Foreskin keratinocyte (primary cell): ENCODE measurements at places on chromosomes 1 and 21.

GRCh38 chr1:231338270-231339128 is at the start of gene SPRTN:
SPRTN (plus strand) TSS chr1:231338293; CDS start chr1:231338384, 91 bp downstream.
- DNase-seq: no peak

DNA sequence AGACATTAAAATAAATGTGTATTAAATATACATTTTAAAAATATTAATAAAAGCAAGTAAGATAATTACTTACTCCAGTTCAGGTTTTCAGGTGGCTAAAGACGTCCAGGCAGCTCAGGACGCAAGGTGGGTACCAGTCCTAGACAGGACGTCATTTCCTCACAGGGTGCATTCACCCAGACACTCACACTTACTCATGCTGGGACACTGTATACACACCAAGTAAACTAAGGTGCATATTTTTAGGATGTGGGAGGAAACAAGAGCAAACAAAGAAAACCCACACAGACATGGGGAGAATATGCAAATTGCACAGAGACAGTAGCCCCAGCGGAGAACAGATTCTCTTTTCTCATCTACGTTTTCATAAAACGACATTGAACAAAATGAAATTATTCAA is 457.9 kb downstream of the BRINP3 start:
- no peak for DNase-seq

DNA sequence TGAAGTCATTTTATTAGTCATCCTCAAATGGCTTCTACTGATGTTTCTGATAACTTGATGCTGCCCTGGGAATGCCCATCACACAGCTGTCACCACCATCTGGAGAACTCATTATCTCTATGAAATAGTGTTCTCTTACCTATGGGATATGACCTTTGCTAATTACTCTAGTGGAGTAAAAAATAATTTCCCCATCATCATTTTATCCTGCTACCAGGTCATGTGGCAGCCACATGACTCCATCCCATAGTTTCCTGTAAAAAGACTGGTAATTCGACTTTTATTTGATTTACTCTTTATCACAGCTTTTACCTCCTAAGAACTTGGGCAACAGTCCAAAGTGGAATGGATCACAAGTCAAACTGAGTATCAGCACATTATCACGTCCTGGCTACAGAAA is 76.1 kb upstream of the USP25 start:
- DNase-seq: no peak

- no peak for DNase-seq
Observed at GRCh38 chr1:43466403-43466802, 12.7 kb upstream of the HYI start.

DNA sequence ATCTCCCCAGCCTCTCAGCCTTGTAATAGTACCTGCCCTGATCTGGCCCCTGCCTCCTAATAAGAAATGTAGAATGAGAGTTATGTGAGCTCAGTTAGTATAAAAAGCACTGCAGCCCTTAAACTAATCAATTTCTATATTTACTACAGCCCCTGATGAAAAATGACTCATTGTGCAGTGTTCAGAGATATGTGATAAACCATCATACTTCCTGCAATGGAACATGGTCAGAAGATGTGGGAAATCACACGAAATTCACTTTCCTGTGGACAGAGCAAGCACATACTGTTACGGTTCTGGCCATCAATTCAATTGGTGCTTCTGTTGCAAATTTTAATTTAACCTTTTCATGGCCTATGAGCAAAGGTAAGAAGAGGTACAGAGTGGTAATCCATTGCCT is 176.8 kb upstream of the PDE4B start:
- DNase-seq: no peak

DNA sequence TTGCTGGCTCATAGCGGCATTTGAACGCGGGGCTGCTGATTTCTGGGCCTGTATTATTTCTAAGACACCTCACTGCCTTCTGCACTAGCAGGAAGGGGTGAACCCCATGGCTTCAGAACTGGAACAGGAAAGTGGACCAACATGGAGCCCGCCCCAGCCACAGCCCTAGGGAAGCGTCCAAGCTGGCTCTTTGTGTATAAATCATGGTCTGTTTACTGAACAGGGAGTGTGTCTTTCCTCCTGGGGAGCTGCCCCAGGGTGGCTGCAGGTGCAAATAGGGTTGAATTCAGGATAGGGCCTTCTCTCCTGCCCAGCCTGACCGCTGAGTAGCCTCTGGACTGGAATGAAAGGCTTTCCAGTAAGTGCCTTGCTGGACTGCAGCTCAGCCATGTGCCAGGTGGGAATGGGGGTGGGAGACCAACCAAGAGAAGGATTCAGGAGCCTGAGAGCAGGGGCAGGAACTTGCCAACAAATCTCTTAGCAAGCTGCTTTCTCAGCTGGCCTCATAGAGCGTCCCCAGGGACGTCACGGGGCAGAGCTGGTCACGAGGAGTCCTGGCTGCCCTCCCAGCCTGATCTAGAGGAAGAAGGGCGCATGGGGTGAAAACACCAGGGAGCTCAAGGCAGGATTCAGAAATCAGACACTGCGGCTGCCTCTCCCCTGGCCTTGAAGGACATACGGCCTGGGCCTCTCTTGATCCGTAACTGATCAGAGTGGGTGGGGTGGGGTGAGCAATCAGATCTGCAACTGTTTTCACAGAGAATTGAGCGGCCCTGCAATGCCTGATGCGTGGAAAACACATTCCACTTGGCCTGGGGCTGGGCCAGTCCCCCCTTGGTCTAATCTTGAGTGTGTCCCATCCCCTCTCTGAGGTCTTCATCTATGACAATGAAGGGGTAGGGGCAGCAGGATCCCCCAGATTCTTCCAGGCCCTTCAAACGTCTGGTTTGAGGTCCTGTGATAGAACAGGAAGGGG is 56.5 kb upstream of the SELENON start:
- no peak for DNase-seq

GRCh38 chr1:167631936-167632614 is 2.0 kb downstream of the RCSD1 start:
- no peak for DNase-seq

DNA sequence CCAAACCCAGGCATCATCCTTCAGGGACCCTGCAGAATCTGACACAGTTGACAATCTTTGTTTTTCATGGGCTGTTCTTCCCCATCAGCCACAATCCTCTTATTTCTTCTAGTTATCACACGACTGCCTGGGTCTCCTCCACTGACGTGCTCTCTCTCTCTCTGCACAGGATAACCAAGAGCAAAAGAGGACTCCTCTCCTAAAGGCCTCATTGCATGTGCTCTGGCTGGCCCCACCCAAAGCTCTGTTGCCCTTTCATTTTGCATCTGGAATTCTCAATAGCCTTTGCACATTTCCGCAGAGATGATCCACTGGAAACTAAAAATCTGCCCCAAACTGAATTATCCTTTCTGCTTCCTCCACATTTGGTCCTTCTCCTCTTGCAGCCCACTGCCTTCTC is 58.5 kb downstream of the KANK4 start:
- DNase-seq: no peak

GRCh38 chr1:21242846-21243245 is 47.4 kb downstream of the ECE1 start:
- no peak for DNase-seq

- no peak for DNase-seq
Observed at GRCh38 chr1:150148837-150149270, 862 bp upstream of the PLEKHO1 start.

DNA sequence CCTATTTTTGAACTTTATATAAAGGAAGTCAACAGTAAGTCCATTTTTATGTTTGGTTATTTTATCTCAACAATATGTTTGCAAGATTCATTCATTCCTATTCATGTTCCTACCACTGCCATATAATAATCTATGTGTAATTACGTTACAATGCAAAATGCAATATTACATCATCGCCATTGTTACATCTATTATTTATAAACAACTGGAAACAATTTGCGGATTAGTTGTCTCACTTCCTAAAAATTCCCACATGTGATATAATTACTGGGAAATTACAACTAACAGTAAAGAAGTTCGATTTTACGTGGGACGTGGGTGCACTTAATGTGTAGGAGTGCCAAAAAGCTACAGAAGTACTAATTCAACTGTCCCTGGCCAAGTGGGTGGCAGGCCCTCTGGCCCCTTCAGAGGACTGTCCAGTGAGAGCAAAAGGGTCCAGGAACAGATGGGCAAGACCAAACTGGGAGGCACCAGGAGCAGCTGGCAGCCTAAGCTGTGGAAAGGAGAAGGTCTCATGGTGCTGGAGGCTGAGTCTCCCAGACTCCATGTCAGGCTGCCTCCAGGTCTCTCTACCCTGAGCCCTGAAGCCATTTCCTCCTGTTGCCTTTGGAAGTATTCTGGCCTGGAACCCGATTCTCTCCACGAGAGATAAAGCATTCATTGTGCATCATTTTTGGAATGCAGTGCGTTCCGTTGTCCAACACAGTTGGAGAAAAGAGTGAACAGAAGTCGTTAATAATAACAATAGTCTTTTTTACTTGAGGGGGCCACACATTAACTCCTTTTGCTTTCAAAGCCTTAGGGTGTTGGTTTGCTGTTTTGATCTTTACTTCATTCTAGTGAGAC is 42.9 kb downstream of the TNNT2 start:
- DNase-seq: no peak

DNA sequence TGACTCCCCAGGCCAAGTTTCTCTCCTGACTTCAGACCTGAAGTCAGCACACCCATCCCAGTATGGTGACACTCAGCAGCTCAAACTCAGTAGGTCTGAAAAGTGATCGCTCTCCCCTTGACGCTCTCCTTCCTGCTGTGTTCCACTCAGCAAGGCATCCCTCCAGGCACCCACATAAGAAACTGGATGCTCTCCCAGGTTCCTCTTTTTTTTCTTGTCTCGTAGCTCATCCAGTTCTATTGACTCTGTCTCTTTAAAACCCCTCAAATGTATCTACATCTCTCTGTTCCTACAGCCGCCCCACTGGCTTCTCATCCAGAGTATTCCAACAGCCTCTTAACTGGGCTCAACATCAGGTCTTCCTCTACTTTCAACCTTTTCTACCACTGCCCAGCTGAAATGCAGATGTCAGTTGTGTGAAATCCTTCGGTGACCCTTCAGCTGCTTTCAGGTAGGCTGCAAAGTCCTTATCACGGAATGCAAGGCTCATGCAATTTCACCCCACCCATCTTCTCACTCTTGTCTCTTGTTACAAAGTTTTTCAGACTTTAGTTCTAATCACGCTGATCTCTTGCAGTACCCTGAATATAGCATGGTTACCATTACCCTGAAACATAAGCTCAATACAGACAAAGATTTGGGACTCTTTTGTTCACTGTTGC is 286.2 kb upstream of the POU3F1 start:
- DNase-seq: no peak

GRCh38 chr1:207001492-207002245 is 30.9 kb downstream of the C1orf116 start:
- peak; percentile 85 for DNase-seq

GRCh38 chr1:211099393-211099792 is 34.6 kb downstream of the KCNH1 start:
- DNase-seq: no peak

GRCh38 chr21:41011951-41012366 is 156.0 kb upstream of the BACE2 start:
- no peak for DNase-seq

- DNase-seq: peak; percentile 44
Observed at GRCh38 chr1:56578138-56578962, 1.0 kb downstream of the PLPP3 start.

DNA sequence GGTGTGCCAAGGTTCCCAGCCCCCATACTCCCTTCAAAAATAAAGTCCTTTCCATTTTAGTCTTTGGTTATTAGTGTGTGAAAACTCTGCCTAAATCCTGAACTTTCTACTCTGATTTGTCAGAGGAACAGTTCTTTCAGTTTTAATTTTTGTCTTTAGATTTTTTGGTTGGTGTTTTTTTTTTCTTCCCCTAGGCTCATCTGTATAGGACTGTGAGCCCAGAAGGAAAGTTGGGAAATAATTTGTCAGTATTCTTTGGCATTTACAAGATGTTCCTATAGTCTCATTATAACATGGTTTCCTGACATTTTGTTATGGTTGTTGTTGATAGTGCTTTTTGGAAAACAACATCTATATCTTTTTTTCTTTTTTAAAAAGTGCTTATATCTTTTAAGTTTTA is 38.0 kb downstream of the LAMC1 start:
- DNase-seq: no peak

- DNase-seq: no peak
Observed at GRCh38 chr21:42417533-42417932, 13.8 kb downstream of the UBASH3A start.

GRCh38 chr1:189992856-189993255 is 484.8 kb downstream of the BRINP3 start:
- DNase-seq: no peak

- no peak for DNase-seq
Observed at GRCh38 chr1:147109041-147109440, 63.2 kb downstream of the PRKAB2 start.

DNA sequence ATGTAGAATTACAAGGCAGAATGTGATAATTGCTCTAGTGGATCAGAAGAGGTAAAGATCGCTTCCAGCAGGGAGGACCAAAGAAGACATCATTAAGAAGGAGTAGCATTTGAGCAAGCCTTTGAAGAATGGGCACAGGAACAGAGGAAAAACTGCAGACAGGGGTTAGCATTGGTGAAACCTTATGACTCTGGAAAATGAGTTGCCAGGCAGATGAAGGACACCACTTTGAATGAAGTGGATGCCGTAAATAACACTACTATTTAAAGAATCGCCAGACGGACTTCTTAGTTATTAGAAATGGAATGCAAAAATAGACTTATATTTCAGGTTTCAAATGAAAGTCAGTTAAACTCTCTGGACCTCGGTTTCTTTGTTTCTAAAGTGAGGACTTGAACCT is 727.7 kb downstream of the USP25 start:
- no peak for DNase-seq

GRCh38 chr1:202812176-202813026 is 1.6 kb downstream of the PCAT6 start:
- DNase-seq: no peak

- no peak for DNase-seq
Observed at GRCh38 chr1:47215713-47216112, 16.3 kb downstream of the TAL1 start.

GRCh38 chr1:98422816-98423215 is 238.7 kb upstream of the SNX7 start:
- DNase-seq: no peak

DNA sequence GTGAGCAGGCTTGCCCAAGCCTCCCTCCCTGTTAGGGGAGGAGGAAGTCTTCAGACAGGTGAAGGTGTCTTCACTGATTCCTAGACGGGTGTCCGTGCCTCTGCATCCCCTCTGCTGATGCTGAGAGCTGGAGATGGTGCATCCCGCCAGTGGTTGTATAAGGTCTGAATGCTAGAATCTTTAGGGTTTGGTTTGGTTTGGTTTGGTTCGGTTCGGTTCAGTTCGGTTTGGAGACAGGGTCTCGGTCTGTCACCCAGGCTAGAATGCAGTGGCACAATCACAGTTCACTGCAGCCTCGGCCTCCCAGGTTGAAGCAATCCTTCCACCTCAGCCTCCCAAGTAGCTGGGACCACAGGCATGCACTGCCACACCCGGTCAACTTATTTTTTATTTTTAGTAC is 153.6 kb downstream of the PGBD5 start:
- no peak for DNase-seq
